ENCODE measurements at places on chromosomes 13 and 19.
A peak's percentile ranks its signal among the peaks of the same experiment; 100 is the strongest.

DNA sequence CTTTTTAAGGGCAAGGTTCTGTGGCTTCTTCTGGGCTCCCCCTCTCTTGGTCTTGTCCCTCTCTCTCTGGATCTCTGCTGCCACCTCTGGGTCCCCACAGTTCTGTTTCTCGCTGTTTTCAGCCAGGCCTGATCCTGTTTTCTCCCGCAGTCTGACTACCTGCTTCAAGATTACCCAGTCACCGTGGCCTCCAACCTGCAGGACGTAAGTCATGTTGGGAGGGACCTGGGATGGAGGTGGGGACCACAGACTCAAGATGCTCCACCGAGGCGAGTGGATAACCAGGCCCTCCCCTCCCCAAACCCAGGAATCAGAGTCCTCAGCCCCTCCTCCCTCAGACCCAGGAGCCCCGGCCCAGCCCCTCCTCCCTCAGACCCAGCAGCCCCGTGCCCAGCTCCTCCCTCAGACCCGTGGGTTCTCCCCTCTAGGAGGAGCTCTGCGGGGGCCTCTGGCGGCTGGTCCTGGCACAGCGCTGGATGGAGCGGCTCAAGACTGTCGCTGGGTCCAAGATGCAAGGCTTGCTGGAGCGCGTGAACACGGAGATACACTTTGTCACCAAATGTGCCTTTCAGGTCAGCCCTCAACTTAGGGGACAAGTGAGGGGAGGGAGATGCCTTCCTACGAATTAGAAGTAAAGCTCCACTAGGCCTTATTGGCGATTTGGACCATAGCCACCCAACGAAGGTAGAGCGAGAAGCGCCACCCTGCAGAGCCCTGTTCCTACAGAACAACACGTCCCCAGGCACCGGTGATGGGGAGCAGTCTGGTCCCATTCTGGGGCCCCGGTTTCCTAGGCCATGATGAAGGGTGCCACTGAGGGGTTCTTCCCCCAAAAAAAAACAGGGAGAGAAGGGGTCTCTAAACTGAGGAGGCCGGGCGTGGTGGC lies 2.2 kb downstream of the FLT3LG start:
- H3K4me1 ChIP-seq = peaks cover 11% of the 10 kb centered on the region
- no peak overlapping the region for H3K4me3 ChIP-seq
- no peak for DNase-seq
- H3K27me3 ChIP-seq = no peaks in the 10 kb centered on the region
- no peak overlapping the region for H3K27ac ChIP-seq

GRCh38 chr19:36093146-36093662 lies 17.7 kb upstream of the OVOL3 start:
- H3K27ac ChIP-seq = no peak overlapping the region
- peaks cover 16% of the 10 kb centered on the region for H3K36me3 ChIP-seq
- no peaks in the 10 kb centered on the region for H3K27me3 ChIP-seq
- no peaks in the 10 kb centered on the region for H3K4me1 ChIP-seq
- H3K4me3 ChIP-seq = no peak overlapping the region

GRCh38 chr13:24670961-24671381 lies 9.2 kb upstream of the ATP12A start:
- H3K27me3 ChIP-seq = peaks cover 13% of the 10 kb centered on the region
- no peak for DNase-seq
- no peaks in the 10 kb centered on the region for H3K36me3 ChIP-seq
- H3K27ac ChIP-seq = no peak overlapping the region
- no peaks in the 10 kb centered on the region for H3K4me1 ChIP-seq

- no peak for DNase-seq
- H3K4me3 ChIP-seq = no peak overlapping the region
- no peak overlapping the region for H3K27ac ChIP-seq
- no peaks in the 10 kb centered on the region for H3K27me3 ChIP-seq
- peaks cover 8% of the 10 kb centered on the region for H3K4me1 ChIP-seq
- no peaks in the 10 kb centered on the region for H3K36me3 ChIP-seq
Measured at GRCh38 chr13:30255696-30256095, 51.7 kb downstream of the KATNAL1 start.

- H3K27ac ChIP-seq = no peak overlapping the region
- no peak overlapping the region for H3K4me3 ChIP-seq
- DNase-seq = no peak
- peaks cover 9% of the 10 kb centered on the region for H3K4me1 ChIP-seq
Measured at GRCh38 chr19:3119071-3119595, 16.7 kb upstream of the GNA15 start.

DNA sequence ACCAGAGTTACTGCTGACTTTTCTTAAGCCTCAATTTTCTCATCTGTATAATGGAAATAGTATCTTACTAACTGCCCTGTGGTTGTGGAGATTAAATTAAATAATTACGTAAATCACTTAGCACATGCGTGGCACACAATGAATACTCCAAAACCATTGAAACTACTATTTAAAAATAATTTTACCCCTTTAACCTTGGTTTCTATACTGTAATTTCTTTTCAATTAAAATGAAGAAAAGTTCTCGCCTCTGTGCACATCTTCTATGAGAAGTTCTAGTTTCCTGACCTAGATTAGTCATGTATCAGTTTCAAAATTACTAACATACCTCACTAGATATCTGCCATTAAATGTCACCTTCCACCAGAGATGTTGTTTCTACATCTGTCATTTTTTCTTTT lies 5.7 kb downstream of the SLITRK1 start:
- H3K27me3 ChIP-seq = peaks cover 17% of the 10 kb centered on the region
- no peak for DNase-seq
- no peak overlapping the region for H3K27ac ChIP-seq
- no peak overlapping the region for H3K4me3 ChIP-seq

GRCh38 chr13:113157206-113157928 lies 1.1 kb upstream of the PROZ start:
- no peak overlapping the region for H3K27ac ChIP-seq
- H3K4me3 ChIP-seq = no peak overlapping the region
- H3K4me1 ChIP-seq = peaks cover 7% of the 10 kb centered on the region
- no peaks in the 10 kb centered on the region for H3K27me3 ChIP-seq
- H3K36me3 ChIP-seq = no peaks in the 10 kb centered on the region
- DNase-seq = no peak

DNA sequence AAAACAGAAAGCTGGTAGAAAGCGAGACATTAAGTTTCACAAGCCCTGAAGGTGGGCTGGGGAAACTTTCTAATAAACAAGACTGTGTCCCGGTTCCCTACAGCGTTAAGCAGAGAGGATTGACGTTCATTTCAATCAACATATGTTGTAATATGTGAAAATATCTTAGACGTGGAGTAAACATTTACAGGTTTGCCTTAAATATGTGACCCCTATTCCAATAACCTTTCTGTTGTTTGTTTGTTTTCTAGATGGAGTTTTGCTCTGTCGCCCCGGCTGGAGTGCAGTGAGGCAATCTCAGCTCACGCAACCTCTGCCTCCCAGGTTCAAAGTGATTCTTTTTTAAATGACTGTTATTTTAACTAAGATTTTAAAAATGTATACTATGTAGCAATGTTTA lies 526.2 kb downstream of the SUCLA2 start:
- H3K4me1 ChIP-seq = no peaks in the 10 kb centered on the region
- no peaks in the 10 kb centered on the region for H3K27me3 ChIP-seq
- DNase-seq = no peak
- no peak overlapping the region for H3K27ac ChIP-seq

DNA sequence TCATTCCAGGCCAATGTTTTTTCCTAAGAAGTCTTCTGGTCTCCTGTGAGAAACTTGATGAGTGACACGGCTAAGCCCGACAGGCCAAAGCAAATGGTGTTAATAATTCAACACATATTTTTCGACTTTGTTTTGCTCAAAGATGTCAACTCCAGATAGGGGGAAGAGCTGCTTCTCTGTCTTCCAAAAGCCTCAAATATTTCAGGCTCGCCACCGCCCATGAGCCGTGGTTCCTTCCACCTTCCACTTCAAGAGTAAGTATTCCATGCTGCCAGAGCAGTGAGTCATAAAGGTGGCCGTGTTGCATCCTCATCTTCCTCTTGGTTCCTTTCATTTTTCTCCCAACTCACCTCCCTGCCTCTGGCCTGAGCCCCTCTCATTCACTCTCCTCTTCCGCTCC lies 272.6 kb downstream of the EFNB2 start:
- no peak overlapping the region for H3K4me3 ChIP-seq
- H3K36me3 ChIP-seq = no peaks in the 10 kb centered on the region
- no peaks in the 10 kb centered on the region for H3K4me1 ChIP-seq
- no peak overlapping the region for H3K27ac ChIP-seq
- no peaks in the 10 kb centered on the region for H3K27me3 ChIP-seq
- no peak for DNase-seq

- H3K27me3 ChIP-seq = no peaks in the 10 kb centered on the region
- H3K27ac ChIP-seq = no peak overlapping the region
- DNase-seq = no peak
- H3K36me3 ChIP-seq = no peaks in the 10 kb centered on the region
Measured at GRCh38 chr13:30366088-30366487, 56.2 kb upstream of the UBE2L5 start.

DNA sequence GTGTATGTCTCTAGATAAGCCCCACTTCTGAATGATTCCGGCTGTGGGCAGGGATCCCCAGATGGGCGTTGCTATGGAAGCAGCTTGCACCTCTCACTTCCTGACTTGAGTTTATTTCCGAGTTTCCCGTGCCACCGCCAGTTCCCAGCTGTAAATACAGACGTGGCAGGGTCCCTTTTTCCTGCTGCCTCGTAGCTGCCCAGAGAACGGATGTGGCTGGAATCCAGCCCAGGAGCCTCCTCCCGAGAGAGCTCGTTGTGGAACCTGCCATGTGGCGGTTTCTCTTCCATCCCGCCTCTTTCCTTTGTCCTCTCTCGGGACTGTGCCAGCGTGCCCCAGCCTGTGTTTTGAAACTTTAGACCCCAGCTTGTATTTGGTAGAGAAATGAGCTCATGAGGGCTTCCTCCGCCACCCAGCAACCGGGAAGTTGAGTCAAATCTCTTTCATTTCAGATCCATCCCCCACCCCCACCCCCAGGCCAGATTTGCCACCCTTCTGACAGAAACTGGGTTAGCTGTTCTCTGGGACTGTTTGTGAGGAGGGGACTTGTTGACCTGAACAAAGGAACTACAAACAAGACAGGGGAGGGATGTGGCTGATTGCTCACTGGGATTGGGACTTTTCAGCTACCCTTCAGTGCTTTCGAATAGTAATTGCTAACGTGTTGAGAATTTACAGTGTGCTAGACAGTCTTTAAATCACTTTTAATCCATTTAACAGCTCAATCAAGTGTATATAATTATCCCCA lies 96.6 kb downstream of the SIPA1L3 start:
- no peaks in the 10 kb centered on the region for H3K36me3 ChIP-seq
- peak overlapping the region; percentile 26 for H3K4me3 ChIP-seq
- H3K27ac ChIP-seq = peak overlapping the region; percentile 79
- DNase-seq = peak; percentile 92

DNA sequence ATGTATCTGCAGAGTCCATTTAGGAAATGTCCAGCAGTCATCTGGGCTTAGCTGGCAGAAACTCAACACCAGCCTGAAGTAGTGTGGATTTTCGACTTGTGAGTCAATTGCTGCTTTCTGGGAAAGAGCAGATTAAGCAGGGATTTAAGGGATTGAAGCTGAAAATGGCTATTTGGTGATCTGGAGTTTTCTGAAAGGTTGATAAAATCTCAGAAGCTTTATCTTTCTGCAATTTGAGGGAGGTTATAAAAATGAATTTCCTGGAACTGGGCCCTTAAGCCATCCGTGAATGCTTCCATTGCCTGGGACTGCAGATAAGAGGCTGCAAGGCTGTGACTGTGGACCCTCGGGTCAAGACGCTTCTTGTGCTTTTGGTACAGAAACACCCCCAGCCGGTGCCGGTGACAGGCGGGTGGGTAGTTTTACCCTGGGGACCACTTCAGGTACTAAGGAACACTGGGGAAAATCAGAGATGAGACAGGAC lies 61.5 kb downstream of the COL4A1 start:
- peak overlapping the region; percentile 44 for H3K27ac ChIP-seq
- no peaks in the 10 kb centered on the region for H3K27me3 ChIP-seq
- peaks cover 31% of the 10 kb centered on the region for H3K4me1 ChIP-seq

- no peaks in the 10 kb centered on the region for H3K27me3 ChIP-seq
- H3K27ac ChIP-seq = peak within 1 kb of the TSS; percentile 3
- peak; percentile 34 for DNase-seq
Measured at GRCh38 chr19:41426952-41427646, at the start of gene B3GNT8. Gene B3GNT8, minus strand, starts transcription at chr19:41427374. Its CDS starts 596 bp downstream, at chr19:41426778.

DNA sequence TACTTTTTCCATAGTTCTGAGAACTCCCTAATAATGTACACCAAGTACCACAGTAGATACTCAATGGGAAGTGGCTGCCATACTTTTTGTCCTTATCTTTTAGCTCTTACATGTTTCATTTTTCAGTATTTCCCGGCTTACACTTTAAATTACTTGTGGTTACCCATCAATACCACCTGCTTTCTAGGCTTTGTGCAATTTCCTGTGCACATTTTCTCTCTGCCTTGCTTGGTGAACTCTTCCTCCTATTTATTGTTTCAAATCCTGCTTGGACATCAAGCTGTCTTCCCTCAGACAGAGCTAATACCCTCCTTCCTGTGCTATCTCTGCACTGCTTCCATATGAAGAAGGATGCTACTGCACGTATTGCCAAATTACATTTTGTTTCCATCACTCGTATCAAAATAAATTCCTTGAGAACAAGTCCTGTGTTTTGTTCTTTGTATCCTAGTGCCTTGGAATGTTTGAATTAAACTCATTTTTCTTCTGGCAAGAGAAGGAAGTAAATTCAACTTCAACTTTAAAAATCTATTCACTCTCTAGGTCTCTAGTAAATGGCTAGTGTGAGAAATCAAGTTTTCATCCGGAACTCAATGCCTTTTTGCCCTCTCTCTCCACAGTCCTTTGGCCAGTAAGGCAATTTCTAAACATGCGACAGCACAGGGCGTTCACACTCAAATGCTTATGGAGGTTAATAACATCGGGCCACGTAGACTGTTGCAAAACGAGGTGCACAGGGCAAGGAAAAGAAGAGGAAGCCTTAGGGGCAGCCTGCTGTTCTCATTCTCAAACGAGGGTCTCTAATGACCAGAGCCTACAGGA lies 5.6 kb downstream of the ZAR1L start:
- peak overlapping the region; percentile 7 for H3K27ac ChIP-seq
- peaks cover 5% of the 10 kb centered on the region for H3K4me1 ChIP-seq
- H3K4me3 ChIP-seq = no peak overlapping the region
- no peaks in the 10 kb centered on the region for H3K36me3 ChIP-seq

DNA sequence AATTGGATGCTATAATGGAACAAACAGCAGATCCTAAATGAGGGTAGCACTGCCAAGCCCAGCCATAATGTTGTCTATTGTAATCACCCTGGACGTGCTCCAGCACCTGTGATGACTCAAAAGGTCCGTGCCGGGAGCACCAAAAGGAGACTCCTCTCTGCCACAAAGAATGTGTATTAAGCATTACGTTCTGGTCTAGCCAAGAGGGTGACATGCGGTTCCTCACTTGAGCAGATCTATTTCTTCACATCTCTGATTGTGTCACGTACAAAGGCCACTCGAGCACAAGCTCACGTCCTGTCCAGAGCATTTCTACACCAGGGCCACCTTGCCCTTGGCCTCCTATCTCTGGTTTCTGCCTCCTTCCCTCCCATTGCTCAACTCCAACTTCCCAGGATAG lies 219.9 kb upstream of the IRS2 start:
- H3K36me3 ChIP-seq = no peaks in the 10 kb centered on the region
- no peaks in the 10 kb centered on the region for H3K27me3 ChIP-seq
- no peak overlapping the region for H3K27ac ChIP-seq
- no peak overlapping the region for H3K4me3 ChIP-seq
- peak; percentile 32 for DNase-seq
